ENCODE measurements at places on chromosomes 11 and 22.

DNA sequence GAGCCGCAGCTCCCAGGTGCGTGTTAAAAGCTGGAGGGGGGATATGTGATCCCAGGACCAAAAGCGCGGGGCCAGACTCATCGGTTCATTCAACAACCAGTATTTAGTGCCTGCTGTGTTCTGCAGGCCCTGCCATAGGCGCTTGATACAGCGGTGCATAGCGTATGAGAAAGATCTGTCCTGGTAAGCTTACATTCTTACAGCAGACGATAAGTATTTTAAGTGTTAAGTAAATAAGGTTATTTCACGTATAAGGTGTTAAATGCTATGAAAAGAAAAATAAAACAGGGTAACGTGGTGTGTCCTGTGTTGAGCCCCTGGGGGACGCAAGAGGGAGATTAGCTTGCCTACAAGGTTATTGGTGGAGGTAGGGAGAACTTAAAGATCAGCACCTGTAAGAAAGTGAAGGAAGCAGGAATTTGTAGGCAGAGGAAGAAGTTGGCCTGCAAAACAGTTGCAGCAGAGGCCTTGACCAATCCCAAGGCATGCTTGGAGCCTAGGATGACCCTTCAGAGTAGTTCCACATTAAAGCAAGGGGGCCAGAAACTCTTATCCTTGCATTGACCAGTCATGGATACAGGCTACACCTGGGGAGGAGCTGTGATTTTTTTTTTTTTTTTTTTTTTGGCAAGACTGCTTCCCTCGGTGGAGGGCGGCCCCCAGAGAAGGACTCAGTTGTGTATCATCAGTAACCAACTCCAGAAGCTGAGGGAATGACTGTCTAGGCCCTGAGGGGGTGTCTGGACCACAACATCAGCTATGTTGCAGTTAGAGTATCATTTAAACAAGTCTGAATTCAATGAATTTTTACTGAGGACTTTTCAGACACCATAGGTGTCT, 487 bp upstream of the LIPT2 start:
- DNase-seq, result peak; percentile 33

DNA sequence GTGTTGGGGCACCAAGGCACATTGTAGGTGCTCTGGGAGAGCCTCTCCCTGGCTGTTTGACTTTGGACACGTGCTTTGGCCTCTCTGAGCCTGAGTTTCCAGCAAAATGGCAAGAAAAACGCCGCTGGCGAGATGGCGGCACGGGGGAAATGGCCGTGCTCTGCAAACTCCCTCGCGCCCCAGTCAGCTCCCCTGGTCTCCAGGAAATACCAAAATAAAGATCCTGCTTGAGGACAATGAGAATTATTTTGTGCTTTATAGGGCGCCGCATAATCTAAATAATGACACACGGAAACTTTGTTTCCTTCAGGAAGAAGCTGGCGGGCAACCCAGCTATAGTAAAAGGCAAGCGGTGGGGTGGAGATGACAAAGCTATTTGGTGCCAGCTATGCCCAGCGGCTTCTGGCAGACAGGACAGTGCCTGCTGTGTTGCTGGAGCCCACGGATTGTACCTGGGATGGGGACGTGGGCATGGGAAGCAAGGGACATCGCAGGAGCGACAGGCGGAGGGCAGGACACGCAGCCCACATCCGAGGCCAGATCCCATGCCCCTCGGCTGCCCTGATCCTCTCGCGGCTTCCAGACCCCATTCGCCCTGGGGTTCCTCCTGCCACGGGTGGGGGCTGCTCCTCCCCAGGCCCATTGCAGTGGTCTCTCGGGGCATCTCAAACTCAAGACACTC, 26.3 kb upstream of the RFPL3 start:
- no peak for DNase-seq

DNA sequence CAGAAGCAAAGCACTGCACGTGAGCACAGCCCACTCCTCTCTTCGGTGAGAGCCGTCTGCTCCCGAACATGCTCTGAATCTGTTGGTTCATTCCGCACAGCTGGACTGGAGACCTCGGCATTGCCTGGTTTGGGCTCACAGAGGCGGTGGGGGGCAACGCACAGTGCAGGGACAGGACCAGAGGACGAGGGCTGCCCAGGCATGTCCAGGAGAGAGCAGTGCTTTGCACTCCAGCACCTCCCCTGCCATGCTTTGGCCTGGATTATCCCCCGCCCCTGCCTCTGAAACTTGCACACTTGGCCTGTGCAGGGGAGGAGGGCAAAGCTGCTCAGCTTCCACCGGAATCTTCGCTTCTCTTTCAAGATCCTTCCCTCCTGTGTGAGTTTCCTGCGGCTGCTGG, 536.5 kb downstream of the BRD1 start:
- DNase-seq, result no peak

- DNase-seq, result no peak
Observed at GRCh38 chr11:24793479-24793878, 296.6 kb downstream of the LUZP2 start.

GRCh38 chr22:49779853-49780697, 47.6 kb downstream of the BRD1 start:
- no peak for DNase-seq

- peak; percentile 71 for DNase-seq
Observed at GRCh38 chr11:131694526-131695424, 324.4 kb downstream of the NTM start.

DNA sequence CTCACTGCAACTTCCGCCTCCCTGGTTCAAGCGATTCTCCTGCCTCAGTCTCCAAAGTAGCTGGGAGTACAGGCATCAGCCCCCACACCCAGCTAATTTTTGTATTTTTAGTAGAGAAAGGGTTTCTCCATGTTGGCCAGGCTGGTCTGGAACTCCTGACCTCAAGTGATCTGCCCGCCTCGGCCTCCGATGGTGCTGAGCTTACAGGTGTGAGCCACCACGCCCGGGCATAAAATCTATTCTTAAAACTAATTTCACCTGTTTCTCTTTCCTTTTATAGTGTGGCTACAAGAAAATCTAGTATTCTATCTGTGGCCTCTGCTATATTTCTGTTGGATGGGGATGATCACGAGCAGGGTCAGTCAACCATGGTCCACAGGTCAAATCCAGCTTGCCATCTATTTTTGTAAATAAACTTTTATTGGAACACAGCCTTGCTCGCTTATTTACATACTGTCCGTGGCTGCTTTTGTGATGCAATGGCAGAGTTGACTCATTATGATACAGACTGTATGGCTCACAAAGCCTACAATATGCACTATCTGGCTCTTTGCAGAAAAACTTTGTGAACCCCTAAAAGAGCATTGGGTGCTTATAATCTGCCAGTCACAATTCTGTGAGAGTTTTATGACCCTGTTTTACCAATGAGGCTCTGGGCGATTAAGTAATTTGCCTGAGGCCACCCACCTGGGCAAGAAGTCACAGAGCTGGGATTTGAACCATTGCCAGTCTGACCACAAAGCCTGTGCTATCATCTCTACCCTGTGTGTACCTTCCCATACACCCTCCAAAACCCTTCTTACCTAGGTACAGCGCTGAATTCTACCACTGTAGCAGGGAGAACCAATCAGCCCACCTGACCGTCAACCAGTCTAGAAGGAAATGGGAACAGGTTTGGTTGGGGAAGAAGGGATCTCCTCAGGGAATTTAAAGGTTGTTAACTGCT, 28.3 kb downstream of the SLC1A2 start:
- DNase-seq, result peak; percentile 58

DNA sequence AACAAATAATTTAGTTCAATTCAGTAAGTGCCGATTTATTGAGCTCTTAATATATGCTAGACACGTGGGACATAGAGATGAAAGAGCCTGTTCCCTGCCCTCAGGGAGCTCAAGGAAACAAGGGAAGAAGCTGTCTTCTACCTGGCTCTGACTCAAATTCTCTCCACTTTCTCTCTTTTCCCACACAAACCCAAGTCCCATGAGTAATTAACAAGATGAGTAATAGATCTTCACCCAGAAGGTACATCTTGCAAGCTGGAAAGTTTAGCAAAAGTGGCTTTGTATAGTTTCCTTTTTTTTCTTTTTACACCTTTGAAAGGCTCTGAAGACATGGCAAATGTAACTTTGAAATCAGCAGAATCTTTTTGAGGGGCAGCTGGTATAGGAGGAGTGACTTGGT, 48.2 kb upstream of the CHST1 start:
- DNase-seq, result no peak

GRCh38 chr22:45212992-45213751, 27.5 kb downstream of the KIAA0930 start:
- DNase-seq, result peak; percentile 58

DNA sequence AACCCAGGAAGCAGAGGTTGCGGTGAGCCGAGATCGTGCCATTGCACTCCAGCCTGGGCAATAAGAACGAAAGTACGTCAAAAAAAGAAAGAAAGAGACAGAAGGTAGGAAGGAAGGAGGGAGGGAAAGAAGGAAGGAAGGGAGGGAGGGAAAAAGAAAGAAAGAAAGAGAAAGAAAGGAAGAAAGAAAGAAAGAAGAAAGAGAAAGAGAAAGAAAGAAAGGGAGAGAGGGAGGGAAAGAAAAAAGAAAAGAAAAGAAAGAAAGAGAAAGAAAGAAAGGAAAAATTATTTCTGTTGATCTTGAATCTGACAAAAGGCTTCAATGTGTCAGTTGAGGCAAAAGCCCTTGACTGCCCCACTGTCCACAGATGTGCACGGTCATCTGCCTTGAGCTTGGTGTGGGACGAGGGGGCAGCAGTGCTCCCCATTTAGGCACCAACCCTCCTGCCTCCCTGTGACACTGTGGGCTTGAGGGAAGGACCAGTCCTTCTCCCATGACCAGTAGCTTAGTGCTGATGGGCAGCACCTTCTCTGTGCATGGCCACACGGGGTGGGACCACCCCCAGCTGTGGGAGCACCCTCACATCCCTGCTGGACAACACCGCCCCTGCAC, 24.4 kb downstream of the KCTD17 start:
- no peak for DNase-seq

- peak; percentile 91 for DNase-seq
Observed at GRCh38 chr22:42863349-42863961, 6.4 kb upstream of the ARFGAP3 start.

DNA sequence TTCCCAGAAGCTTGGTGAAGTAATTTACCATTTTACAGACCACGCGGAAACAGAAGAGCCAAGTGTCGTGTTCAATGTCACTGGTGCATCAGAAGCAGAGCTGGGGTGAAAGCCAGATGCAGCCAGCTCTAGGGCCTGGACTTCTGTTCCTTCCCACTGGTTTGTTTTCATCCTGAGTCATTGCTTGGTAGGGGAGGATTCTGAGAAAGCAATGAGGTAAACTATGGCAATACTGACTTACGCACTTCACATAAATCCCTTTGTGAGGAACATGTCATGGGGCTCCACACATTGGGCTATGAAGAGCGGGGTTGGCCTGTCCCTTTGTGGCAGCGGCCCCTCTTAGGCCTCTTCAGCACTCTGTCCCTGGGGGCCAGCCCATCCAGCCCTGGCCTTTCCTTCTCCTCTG, 52.4 kb upstream of the RBFOX2 start:
- peak; percentile 88 for DNase-seq

GRCh38 chr22:26172389-26172990, 3.2 kb downstream of the SEZ6L start:
- DNase-seq, result peak; percentile 22

- DNase-seq, result no peak
Observed at GRCh38 chr11:125426818-125427528, 69.1 kb downstream of the FEZ1 start.

DNA sequence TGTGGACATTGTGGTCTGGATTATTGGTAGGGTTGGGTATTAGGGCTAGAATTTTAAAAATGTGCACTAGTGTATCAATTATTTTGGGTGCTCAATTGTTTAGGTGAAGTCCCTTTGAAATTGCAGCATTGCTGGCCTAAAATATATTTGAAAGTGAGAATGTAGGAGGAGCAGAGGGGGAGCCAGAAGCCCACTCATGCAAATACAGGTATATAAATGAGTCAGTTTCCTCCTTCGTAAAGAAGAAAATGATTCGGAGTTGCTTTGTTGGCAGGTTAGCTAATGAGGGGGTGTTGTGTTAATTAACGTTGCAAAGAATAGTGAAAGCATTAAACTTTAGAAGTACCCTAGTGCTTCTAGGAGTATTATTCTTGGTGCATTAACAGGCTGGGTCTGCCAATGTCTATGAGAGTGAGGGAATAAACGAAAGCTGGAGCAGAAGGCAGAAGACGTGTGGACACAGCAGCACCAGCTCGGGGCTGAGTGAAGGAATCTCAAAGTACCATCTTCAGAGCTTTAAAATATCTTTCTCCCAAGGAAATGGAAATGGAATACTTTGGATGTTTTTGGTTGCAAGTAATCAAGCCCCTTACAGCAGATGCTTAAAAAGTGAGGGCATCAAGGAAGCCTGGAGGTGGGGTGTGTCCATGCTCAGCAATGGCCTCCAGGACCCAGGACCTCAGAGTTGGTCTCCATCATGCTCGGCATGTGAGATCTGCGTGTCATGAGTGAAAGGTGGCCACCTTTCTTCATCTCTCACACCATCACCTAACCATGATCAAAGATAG, 522.9 kb downstream of the NTM start:
- DNase-seq, result no peak

DNA sequence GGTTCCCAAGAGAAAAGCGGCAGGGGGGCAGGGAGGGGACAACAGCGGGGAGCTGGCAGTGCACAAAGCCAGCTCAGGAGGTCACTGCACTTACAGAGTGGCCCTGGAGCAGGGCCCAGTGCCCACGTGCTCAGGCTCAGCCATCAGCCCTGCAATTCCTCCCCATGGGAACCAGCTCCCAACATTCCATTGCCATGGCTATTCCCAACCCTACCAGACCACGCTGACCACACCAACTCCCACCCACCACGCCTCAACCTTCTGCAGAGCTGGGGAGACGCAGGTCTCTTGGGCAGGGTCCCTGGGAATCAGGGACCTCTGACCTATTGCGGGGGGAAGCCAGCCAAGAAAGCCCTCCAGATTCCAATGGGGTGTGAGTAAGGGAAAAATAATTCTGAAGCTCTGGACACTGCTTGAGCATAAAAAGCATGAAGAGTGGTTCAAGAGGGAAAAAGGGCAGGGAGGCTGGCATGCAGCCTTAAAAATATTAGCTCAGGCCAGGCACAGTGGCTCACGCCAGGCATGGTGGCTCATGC, 38.3 kb upstream of the TFIP11 start:
- DNase-seq, result peak; percentile 95

DNA sequence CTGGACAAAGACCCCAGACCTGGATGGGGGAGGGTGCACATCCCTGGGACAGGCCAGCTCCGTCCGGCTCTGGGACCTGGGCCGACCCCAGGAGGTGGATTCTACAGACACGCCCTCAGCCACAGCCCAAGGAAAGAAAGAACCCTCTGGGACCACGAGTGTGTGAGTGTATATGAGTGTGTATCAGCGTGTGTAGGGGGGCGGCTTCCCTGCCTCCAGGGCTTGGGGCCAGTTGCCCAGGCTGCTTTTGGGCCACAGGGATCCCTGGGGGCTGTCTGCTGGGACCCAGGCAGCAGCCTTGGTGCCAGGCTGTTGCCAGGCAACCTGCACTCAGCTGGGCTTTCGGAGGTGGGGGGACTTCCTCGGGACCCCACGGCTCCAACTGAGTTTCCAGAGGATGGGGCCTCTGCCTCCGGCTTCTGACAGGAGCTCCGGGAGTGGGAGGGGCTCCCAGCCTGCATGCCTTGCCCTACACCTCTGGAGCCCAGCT, 8.9 kb downstream of the DUSP8 start:
- DNase-seq, result no peak

GRCh38 chr11:99370549-99371216, 349.9 kb downstream of the CNTN5 start:
- DNase-seq, result peak; percentile 15

Data from AG10803 (cell line).